Muscle of leg (tissue), 16 donors: ENCODE measurements at places on chromosomes 6 and 20. TPM values are rescaled to one million over a fixed set of nuclear protein-coding genes. Genes with fewer than 3 reads are reported as not detected.

PTGIS gene
- 45.4 TPM for polyA plus RNA-seq

TNFRSF21 gene
- 24.9 TPM for polyA plus RNA-seq

CYP24A1 gene
- polyA plus RNA-seq, result 0.72 TPM

CST5 gene
- polyA plus RNA-seq, result not detected

FAM83D gene
- 9.1 TPM for polyA plus RNA-seq

LPA gene
- polyA plus RNA-seq, result 0.07 TPM

CGA gene
- 3.1 TPM for polyA plus RNA-seq

C20orf202 gene
- 0.31 TPM for polyA plus RNA-seq

EYA2 gene
- 3.5 TPM for polyA plus RNA-seq

LY6G6D gene
- 0.65 TPM for polyA plus RNA-seq

PSMA7 gene
- polyA plus RNA-seq, result 164 TPM

HCRTR2 gene
- polyA plus RNA-seq, result not detected

ENPP5 gene
- polyA plus RNA-seq, result 4.7 TPM

NHLRC1 gene
- 3.1 TPM for polyA plus RNA-seq

CRIP3 gene
- polyA plus RNA-seq, result 2.0 TPM

CLPSL1 gene
- polyA plus RNA-seq, result not detected

TIAM2 gene
- 12.9 TPM for polyA plus RNA-seq

ECT2L gene
- 0.18 TPM for polyA plus RNA-seq

REM1 gene
- 5.3 TPM for polyA plus RNA-seq

COL9A3 gene
- 19.4 TPM for polyA plus RNA-seq

FNDC11 gene
- polyA plus RNA-seq, result 0.07 TPM

MUCL3 gene
- polyA plus RNA-seq, result not detected

C6orf118 gene
- polyA plus RNA-seq, result 1.1 TPM

GJA1 gene
- 48.0 TPM for polyA plus RNA-seq

OPRL1 gene
- polyA plus RNA-seq, result 0.93 TPM
